MG63 (cell line): ENCODE measurements at places on chromosomes 6 and 20. TPM values are rescaled to one million over a fixed set of nuclear protein-coding genes. Genes with fewer than 3 reads are reported as not detected.

DNA sequence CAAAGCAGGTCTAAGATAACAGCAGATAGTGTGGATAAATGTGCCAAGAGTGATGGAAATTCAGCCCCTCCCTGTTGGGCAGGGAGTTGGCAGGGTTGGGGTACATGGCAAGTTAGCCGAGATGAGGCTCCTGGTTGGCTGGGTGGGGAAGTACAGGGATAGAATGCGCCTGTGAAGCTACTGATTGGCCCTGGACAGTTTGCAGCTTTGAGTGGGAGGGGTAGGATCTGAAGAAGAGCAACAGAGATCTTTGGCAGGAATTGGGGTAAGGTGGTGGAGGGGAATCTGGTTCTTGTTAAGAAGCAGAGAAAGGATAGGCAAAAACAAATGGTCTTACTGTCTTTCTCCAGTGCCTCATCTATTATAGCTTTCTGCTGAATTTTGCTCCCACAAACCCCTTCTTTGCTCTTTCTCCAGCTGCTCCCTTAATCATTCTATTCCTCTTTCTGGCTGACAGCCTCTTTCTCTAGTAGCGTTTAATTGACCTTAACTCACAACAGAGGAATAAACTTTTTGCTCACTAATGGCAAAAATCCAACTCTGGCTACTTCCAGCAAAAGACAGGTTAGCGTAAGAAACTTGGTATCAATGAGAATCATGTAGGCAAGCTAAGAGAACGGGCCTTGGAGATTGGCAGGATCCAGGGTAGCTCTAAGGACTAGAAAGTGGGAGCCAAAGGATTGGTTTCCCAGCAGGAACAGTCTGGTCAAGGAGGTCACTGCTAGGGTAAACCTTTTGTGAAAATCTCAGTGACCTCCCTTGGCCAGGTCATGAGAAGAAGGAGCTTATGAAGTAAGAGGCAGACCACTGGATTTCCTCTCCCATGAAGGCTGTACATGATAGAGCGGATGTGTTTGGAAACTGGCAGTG, 86.3 kb upstream of the CARMIL1 start:
- DNase-seq = peak; percentile 72

- no peak for DNase-seq
Observed at GRCh38 chr20:11170565-11170964, 496.8 kb upstream of the JAG1 start.

ID4 gene
- 2.0 and 3.1 TPM in 2 replicates for total RNA-seq

BPIFA3 gene
- total RNA-seq = not detected in 2 replicates

- DNase-seq = no peak
Observed at GRCh38 chr6:63415286-63415685, 95.5 kb upstream of the LGSN start.

GRCh38 chr6:151391471-151392413, at the start of gene ZBTB2:
Gene ZBTB2 (minus strand): TSS chr6:151391559. CDS start chr6:151373637, 17,922 bp downstream.
- DNase-seq = peak; percentile 77

CYP21A2 gene
- total RNA-seq = not detected in 2 replicates

DNA sequence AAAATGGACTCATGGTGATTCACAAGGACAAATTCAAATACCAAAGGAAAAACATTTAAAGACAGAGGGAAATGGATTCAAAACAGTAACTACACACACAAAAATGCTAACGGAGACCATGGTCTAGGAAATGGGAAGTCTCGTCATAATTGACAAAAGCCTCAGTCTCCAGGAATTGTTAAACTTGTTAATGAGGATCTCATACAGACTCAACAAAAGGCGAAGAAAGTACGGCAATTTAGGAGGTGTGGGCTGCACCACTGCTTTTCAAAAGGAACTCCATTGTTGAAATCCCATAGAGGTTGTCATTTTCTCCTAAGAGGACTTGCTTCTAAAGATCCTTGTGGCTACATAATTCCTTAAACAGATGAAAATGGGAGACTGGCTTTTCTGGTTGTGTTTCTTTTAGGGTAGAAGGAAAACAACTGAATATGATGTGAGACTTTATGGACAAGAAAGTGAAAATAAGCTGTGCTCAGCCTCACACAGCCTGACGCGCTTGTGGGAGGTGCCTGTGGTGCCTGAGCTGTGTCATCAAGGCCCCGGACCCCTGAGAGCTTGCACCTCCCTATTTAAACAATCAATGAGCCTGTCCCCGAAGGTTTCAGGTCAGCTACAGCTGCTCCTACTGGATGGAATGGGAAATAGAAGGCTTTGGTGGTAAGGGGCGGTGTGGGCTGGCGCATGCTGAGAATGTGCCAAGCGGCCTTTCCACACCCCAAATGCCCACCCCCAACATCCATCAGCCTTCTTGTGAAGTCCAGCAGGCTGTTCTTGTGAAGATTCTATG, 2.5 kb upstream of the CLDN20 start:
- no peak for DNase-seq

VWA7 gene
- total RNA-seq = 0.13 and 0.84 TPM in 2 replicates

DNA sequence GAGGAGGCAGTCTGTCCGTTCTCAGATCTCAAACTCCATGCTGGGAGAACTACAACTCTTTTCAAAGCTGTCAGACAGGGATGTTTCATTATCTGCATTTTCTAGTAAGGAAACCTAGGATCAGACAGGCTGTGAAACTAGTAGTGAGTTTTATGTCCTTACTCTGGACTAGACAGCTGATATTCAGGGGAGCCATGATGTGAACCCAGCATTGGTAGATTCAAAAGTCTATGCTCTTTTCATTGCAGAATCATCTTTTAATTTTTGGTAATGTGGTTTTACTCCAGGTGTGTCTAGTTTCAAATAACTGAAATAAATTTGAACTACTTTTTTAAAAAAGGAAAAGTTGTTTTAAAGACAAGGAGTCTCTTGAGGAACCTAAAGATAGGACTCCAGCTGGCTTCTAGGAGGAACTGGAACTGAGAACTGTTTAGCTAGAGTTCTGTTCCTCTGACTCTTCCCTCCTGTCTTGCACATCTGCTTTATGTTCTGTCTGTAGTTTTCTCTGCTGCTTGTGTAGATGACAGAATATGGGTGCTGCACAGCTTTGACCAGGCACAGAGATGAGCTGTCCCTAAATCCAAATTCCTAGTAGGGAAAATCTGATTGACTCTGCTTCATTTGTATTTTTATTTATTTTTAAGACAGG, 27.8 kb upstream of the RNF144B start:
- DNase-seq = no peak
